ENCODE measurements at places on chromosomes 13 and 19.

DNA sequence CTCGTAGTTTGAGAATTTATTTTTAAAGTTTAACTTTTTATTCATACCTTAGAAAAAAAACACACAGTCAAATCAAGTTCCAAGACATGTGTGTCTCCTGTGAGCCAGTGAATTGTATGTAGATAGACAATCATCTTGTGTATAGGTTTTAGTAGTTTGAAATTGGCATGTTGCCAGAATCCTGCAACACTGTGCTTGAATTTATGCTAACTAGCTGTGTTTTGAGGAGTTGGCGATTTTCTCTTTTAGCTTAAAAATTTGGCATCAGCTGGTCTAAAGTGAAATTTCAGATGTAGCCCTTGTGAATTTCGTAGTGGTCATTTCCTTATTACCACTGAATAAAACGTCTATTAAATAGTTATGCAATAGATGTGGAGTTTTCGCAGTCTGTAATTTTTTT is 213.2 kb downstream of the ATP8A2 start:
- no peak for DNase-seq

GRCh38 chr13:20983386-20983785 is 78.0 kb downstream of the LATS2 start:
- no peak for DNase-seq

- DNase-seq: no peak
These were observed 426.7 kb downstream of the LIG4 start for GRCh38 chr13:107788464-107789165.

DNA sequence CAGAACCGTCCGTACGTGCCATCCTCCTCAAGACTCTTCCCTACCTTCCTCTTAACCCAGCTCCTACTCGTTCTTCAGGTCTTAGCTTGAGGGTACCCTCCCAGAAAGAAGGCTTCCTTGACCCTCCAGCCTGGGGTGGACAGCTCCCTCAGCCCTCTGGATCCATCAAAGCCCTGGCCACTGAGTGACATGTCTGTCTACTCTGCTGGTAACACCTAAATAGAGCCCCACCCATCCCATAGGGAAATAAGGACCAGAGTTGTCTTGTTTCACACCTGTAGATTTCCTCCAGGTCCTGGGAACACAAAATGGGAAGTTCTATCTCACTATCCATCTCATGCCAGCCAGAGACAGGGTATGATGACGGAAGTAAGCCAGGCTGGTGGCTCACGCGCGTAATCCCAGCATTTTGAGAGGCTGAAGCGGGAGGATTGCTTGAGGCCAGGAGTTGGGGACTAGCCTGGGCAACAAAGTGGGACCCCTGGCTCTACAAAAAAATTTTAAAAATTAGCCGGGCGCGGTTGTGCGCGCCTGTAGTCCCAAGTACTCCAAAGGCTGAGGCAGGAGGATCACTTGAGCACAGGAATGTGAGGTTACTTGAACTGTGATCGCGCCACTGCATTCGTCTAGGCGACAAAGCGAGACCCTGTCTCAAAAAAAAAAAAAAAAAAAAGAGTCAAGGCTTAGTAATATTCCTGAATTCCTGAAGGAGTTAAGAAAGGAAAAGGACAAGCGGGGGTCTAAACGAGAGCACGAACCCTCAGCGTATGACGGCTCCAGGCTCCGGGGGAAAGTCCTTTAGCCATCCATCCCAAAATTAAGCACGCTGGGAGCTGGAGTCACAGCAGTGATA is 566 bp upstream of the CCDC97 start:
- no peak for DNase-seq

DNA sequence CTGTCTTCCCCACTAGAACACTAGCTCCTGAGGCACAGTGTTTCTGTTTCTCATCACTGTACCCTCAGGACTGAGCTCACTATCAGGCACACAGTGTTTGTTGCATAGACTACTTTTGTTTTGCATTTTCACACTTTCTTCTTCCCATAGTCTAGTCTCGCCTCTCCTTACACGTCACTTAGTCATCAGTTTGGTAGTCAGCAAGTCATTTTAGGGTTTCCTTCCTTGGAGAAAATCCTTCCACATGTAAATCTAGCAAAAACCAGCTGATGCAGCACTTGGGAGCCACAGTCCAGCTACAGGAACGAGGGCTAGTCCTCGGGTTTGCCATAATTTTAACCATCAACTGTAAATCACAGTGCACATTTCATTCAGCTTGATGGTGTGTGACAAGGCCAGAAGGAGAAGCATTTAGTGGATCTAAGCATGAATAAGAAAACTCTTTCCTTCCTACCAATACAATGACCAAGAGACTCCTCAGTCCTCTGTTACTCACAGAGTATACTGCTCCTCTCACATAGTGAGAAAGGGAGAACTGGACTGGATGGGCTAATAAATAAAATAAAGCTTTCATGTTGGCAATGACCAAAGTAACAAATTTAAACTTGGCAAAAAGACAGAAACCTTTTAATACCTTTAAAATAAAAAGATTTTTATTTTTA is 221.0 kb downstream of the KLF12 start:
- DNase-seq: no peak

DNA sequence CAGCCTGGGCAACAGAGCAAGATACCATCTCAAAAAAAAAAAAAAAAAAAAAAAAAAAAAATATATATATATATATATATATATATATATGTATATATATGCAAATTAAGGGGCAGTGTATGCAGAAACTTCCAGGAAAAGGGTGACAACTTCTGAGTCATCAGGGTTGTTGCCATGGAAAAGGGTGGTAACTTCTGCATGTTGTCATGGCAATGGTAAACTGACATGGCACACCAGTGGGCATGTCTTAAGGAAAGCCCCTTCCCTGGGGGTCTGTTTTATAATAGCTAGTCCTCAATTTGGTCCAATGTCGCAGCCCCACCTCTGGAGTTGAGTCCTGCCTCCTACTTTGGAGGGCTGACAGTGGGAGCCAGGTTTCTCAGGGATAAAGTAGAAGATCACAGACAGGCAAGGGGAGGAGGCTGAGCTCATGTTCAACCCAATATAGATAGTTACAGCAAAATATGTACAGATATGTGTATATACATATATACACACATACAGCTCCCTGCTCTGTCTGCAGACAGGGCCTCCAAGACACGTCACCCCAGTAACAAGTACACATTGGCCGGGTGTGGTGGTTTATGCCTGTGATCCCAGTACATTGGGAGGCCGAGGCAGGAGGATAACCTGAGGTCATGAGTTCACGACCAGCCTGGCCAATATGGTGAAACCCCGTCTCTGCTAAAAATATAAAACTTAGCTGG is 7.2 kb upstream of the FCHO1 start:
- no peak for DNase-seq

DNA sequence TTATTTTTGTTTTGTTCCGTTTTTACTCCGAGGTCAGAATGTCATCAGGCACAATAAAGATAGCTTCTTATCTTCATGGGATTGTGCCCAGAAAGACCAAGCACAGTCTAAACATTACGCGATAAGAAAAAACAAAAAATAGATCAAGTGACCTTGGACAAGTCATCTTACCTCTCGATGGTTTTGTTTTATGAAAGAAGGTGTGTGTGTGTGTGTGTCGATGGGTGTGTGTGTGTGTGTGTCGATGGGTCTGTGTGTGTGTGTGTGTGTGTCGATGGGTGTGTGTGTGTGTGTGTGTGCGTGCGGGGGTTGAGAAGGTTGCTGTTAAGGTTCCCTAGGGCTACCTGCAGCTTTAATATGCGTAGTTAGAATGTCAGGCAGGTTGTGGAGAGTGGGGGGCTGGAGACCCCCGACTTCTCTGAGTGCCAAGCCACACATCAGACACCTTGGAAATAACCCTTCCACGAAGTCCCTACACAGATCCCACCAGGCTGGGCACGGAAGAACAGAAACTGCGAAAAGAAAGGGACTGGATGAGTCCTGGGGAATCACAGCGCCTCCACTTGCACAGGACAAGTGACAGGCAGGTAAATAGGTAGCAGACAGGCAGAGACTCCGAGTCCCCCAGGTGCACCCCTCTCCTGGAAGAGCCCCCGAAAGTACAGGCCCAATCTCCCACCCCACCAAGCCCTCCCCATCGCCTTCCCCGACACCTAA is 458 bp upstream of the ATP8A2 start:
- DNase-seq: no peak

GRCh38 chr13:44331912-44332851 is 41.4 kb upstream of the SERP2 start:
- peak; percentile 37 for DNase-seq

- DNase-seq: no peak
These were observed 336.5 kb downstream of the FOXO1 start for GRCh38 chr13:40329781-40330485.

- DNase-seq: peak; percentile 86
These were observed 1.5 kb upstream of the ECSIT start for GRCh38 chr19:11530432-11530831.

DNA sequence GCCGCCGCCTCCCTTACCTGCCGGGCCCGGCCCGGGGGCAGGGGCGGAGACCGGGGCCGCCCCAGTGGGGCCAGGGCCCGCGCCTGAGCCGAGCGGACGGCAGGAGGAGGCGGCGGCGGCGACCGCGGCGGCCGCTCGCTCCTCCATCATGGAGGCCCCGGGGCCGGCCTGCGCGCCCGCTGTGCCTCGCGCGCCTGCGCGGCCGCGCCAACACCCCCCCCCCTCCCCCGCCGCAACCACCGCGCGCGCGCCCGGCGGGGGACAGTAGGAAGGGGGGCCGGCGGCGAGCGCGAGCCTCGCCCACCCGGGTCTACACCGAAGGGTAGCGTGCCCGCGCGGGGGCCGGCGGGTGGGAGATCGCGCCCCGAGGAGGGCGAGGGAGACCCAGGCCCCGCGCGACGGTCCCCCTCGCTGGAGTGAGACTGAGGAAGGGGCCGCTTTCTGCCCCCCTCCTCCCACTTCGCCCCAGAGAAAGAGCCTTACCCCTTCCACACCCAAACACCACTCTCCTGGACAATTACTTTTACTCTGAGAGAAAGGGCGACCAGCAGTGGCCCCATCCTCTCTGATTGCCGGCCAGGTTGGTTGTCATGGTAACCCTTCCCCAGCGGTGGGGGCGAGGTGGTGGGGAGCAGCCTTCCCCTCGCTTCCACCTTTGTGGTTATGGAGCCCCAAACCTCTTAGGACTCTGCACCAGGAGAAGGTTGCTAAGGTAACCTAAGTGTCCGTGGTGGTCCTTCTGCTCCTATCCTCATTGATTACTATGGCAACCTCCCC is at the start of gene STRN4:
STRN4 (minus strand) TSS at position 170 of the 777 bp plus-strand sequence; CDS start at position 150, 20 bp downstream.
- DNase-seq: peak; percentile 89

GRCh38 chr13:33678906-33679657 is 138.9 kb upstream of the RFC3 start:
- DNase-seq: no peak

GRCh38 chr13:41897126-41897525 is 63.8 kb downstream of the VWA8 start:
- no peak for DNase-seq

DNA sequence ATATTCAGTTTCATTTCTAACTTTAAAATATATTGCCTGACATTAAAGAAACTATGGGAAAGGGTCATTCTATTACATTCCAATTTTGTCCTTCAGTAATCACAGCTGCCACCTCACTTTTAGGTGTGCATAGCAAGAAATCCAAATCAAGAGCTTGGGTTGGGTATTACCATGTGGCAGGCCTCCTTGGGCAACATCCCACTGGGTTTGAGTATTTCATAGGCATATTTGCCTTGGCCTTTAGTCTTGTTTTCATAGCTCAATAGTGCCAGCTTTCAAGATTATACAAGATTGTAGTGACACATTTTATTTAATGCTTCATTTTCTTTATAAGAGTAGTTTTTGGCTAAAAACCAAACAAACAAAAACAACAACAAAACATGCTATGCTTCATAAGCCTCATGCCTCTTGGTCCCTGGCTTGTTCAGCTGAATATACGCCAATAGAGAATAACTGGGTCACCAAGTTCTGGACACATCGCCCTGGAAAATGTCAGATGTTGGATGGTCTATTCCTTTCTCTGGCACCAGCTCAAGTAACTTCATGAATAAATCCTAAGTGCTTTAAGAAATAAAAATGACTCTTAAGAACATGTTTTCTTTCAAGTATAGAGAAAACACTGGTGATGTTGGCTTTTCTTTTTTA is 167.4 kb upstream of the STARD13 start:
- no peak for DNase-seq

GRCh38 chr13:111900390-111901131 is 166.4 kb upstream of the SOX1 start:
- DNase-seq: no peak

DNA sequence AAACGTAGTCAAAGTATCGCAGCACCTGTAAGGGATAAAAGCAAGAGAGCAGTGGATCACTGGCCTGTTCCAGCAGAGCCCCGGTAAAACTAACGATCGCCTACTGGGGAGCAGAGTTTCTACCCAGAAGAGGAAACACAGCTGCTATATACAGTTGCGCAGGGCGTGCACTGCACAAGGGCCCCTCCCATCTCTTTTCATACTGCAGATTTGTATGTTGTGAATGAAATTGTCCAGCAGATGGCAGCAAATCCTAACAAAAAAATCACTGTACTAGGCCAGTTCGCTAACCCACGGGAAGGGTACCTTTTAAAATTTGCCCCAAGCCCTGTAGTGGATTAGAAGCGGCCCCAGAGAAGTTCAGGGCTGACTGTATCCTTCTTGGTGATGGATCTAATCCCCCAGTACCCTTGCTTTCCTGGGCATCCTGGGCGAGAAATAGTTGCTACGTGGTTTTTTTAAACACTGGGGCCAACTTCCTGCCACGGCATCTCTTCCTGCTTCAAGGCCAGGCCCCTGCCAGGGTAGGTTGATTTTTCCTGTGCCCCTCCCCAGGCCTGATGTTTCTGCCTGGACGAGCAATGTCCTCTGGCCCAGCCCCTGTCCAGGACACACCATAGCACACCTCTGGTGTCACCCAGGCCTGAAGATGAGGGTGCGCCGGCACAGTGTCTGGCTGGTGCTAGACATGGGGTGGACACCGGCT is 127.0 kb downstream of the IER2 start:
- DNase-seq: no peak

GRCh38 chr19:18475004-18475453 is 37.1 kb upstream of the ISYNA1 start:
- DNase-seq: no peak

DNA sequence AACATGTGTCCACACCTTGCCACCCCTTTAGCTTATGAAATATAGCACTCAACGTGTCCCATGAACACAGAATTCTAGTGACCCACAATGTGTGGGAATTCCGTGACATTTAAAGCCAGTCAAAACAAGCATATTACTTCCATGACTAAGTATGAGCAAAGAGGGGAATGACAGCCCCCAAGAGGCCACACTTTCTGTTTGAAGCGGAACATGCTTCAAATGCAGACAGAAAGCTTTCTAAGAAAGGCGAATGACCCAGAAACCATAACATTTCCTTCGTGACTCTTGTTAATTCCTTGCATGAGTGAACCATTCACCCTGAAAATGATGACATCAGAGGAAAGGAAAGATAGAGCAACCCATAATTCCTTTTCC is 122.0 kb upstream of the FNDC3A start:
- DNase-seq: no peak

- no peak for DNase-seq
These were observed 997 bp upstream of the CACNG8 start for GRCh38 chr19:53961523-53962356.

DNA sequence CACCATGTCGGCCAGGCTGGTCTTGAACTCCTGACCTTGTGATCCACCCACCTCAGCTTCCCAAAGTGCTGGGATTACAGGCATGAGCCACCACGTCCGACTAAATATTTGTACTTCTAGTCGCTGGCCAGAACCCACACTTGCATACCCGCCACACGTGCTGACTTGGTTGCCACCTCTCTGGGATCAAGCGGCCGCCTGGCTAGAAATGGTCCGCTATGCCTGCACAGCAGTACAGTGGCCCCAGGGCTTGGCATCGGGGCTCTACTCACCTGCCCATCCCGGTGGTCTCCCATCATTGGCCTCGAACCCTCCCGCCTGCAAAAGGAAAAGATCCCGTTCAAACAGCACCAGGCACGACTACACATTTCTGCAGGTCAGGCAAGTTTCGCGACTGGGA is 23.7 kb upstream of the TINCR start:
- DNase-seq: no peak

- DNase-seq: no peak
These were observed 182.4 kb upstream of the UFM1 start for GRCh38 chr13:38167164-38167822.
